Inflammatory macrophage treated with lipopolysaccharide for 4 hours (primary cell): ENCODE measurements at places on chromosomes 1 and 21.
A peak's percentile ranks its signal among the peaks of the same experiment; 100 is the strongest.

DNA sequence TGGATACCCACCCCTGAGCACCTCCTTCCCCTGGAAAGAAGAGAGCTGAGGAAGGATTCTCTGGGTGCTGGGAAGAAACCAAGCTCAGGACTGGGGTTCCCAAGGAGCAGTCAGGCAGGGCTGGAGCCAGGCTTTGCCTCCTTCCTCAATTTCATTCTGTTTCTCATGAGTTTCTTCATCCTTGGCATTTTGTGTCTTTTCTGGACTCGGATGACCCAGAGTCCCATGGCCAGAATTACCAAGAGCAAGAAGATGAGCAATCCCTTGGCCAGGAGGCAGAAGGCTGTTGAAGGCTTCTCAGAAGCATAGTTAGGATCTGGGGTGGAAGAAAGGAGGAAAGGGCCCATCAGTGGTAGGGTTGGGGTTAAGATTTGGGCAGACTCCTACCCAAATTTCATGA lies 2.5 kb downstream of the SLAMF9 start:
- DNase-seq, result peak; percentile 90

- no peak for DNase-seq
These were observed 59.3 kb downstream of the VANGL1 start for GRCh38 chr1:115701090-115701489.

- DNase-seq, result no peak
These were observed 95.9 kb downstream of the PTPN14 start for GRCh38 chr1:214455479-214455878.

DNA sequence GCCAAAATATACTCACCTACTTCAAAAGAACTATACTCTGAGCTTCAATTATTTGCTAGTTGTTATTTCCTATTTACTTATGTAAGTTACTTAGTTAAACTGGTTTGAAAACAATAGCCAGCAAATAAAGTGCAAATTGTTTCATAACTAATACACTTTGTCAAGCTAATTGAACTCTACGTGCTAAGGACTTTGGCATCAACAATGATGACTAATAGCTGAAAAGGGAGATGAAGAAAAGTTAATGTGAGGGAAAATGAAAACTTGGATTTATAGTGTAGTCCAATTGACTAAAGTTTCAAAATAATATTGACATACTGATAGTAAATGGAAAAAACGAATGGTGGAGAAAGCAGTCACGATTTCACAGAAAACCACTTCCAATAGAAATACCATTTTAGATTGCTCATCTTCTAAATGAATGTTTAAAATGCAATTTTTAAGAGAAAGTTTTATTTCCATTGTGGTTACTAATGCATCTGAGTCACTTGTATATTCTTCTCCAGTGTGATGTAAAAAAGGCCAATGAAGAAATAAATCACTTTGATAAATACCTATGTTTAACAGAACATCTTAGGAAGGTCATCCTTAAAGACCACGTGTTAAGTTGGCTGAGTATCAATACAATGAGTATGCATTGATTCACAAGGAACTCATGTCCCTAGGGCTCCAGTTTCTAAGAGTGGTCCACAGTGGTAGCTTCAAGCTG lies 455.2 kb downstream of the LTN1 start:
- no peak for DNase-seq

DNA sequence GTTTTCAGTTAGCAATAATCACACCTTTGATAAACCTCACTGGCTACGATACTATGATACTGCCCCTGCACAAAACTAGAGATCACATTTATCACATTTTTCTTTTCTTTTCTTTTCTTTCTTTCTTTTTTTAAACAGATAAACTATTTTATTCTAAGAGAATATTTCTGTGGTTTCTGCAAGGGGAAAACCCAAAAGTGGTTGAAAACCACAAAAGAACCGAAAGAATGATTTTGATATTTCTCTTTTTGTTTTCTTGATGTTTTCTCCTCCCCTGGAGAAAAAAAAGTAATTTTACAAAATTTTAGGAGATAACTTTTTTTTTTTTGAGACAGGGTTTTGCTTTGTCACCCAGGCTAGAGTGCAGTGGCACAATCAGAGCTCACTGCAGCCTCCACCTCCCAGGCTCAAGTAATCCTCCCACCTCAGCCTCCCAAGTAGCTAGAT lies 18.4 kb upstream of the FRRS1 start:
- DNase-seq, result peak; percentile 17
